Stimulated activated CD4-positive, alpha-beta T cell treated with anti-CD3 and anti-CD28 coated beads, Interleukin-1b, Interleukin-23, amount 100 ng/mL, for 1 hour (primary cell): ENCODE measurements at places on chromosomes 7 and 10.

GRCh38 chr10:33345236-33345635 lies 10.8 kb upstream of the NRP1 start:
- no peak for DNase-seq

DNA sequence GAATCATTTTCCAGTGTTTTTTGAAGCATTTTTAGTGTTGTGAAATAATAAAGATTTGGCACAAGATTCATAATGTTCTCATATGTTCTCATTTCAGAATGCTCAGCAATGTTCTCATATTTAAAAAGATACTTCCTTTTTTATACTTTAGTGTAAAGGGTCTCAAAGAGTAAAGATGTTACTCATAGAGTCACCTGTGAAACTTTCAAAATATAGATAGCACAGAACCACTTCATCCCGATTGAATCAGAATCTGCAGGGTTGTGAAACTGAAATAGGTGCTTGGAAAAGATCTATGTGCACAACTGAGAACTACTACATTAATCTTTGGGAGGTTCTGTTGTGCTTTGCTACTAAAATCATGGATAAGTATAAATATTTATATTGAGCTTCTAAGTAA lies 144.7 kb downstream of the MDFIC start:
- DNase-seq = no peak

DNA sequence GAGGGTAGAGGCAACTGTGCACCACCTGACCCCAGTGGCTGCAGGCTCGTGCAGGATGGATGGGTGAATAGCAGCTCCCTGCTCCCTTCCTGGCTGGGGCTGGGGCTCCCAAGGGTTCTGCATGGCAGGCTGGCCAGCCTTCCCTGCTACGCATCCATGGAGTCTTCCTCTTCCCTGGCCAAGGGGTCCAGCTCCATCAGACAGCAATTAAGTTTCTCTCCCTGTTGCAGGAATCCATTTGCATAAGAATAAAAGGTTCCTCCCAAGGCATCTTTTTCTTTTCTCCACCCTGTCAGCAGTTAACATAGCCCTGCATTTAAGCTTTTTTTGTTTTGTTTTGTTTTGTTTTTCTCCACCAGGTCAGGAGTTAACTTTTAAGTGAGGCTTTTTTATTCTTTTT lies 10.0 kb upstream of the CPA2 start:
- no peak for DNase-seq

- DNase-seq = no peak
Measured at GRCh38 chr10:92490387-92490786, 83.5 kb downstream of the IDE start.

GRCh38 chr10:61971003-61971325 lies 69.5 kb downstream of the ARID5B start:
- DNase-seq = no peak

GRCh38 chr10:93138113-93138870 lies 64.6 kb downstream of the CYP26A1 start:
- no peak for DNase-seq

- DNase-seq = no peak
Measured at GRCh38 chr10:32956365-32957197, 1.4 kb downstream of the ITGB1 start.

DNA sequence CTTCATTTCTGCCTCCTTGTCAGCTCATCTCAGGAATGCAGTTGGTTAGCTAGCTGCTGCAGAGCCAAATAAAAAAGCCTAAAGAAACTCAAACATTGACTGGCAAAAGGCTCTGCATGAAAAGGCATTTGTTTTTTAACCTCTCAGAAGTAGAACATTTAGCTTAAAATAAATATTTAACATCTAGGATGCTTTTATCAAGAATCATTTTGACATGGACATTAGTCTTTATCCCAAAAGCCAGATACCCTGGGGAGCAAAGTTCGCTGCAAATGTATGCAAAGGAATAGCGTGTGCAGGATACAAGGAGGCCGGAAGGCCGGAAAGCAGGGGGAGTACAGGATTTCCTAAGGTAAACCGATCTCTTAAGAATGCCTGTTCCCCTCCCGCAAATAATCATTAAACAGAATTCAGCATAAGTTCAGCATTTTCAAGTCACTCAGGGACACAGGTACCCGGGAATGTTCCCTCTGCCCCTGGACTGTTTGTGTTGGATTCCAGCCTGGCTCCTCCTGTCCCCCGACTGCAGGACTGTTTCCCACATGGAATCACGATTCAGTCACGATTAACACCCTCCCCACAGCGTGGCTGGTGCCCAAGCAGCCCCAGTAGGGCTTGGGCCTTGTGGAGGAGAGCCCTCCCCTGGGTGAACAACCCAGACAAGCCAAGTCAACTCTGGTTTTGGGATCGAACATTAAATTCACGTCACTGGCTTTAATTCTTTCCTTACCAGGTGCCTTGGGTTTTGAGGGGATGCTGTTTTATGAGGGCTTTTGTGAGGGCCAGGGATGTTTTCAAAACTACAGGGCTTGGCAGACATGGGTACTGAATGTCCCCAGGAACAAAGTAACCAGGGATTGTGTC lies 97.8 kb downstream of the HIPK2 start:
- no peak for DNase-seq

DNA sequence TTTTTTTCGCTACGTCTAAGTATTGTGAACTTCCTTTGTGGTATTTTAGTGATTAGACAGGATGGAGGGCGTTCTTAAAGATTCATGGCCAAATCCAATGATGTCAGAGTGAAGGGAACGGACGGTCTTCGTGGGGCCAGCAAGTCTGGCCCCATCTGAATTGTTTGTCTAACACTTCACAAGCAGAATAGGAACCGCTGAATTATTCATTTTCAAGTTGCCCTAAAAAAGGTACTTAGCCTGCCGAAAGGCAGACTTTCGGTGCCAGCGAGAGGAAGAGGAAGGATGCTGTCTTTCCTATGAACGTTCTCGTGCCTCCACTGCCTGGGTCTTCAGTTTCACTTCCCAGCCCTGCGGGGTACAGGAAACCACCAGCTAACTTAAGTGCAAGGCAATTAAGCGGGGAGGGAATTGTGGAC lies 145.7 kb upstream of the SH2B2 start:
- no peak for DNase-seq

GRCh38 chr7:46389146-46389545 lies 468.1 kb upstream of the IGFBP3 start:
- no peak for DNase-seq

DNA sequence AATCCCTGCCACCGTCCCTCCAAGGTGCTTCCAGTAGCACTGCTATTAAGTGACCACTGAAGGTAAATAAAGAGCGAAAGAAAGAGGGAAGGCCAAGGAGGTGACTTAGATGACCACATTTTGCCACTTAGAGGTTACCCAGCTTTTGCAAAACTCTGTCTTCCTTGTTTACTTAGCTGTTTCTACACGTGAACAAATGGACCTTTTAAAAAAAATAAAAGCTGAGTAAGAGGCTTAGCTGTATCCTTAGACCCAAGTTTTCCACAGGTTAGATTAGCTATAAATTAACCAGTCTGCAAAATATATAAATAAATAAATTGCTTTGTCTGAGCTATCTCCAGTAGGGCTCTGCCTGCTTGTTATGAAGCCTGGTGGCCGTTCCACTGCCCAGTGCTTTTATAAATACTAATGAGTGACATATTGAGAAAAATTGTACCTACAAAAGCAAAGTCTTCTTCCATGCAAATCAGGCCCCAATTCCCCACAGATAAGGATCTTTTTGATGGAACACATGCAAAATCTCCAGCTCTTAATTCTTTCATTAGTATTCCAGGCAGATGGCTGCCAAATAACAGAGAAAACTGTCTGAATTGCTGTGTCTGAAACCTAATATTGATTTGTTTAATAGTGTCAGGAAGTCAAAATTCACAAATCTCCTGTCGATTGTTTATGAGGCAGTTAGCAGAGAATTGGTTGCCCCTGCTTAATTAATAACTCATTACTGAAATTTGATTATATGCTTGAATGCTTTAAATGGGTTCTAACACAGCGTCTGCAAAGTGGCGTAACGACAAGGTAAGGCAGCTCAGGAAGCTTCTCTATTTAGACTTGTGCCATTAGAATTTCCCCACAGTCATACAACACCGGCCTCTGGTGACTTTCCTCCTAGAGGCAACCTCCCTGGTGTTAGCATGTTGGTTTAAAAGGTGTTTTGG lies 176.7 kb downstream of the EMX2 start:
- no peak for DNase-seq

GRCh38 chr10:26555719-26556368 lies 117.7 kb downstream of the APBB1IP start:
- no peak for DNase-seq

GRCh38 chr7:85115862-85116261 lies 71.0 kb downstream of the SEMA3D start:
- no peak for DNase-seq

DNA sequence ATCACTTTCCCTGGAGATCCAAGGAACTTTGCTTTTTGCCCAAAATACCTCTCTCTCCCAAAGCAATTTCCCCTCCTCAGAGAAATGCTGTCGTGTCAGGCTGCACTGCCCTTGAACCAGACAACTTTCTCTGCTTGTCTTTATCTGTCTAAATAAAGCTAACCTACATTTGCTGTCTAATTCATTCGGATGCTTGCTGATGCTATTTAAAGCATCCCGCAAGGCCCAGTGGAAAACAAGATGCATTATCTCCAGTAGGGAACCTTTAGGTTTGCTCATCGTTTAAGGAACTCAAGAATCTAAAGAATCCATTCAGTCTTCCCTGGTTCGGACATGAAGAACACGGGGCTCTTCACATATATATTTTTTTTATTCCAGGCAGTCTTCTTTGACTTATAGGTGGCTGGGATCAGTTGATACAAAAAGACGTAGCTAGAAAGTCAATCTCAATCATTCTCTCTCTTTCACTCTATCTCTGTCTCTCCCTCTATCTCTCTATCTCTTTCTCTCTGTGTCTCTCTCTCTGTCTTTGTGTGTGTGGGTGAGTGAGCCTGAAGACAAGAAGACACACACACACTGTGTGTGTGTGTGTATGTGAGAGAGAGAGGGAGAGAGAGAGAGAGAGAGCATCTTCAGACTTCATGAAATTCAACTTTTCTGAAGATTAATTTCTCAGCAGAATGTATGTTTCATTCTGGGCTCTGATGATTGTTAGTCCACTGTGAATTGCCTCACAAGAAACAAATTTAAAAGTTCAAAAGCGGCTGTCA lies 92.8 kb upstream of the MKLN1 start:
- DNase-seq = no peak

- DNase-seq = no peak
Measured at GRCh38 chr7:151514461-151515275, 5.0 kb downstream of the RHEB start.

- DNase-seq = no peak
Measured at GRCh38 chr10:77965294-77965693, 38.7 kb upstream of the DLG5 start.

- DNase-seq = no peak
Measured at GRCh38 chr7:15603124-15603523, 41.3 kb upstream of the AGMO start.

DNA sequence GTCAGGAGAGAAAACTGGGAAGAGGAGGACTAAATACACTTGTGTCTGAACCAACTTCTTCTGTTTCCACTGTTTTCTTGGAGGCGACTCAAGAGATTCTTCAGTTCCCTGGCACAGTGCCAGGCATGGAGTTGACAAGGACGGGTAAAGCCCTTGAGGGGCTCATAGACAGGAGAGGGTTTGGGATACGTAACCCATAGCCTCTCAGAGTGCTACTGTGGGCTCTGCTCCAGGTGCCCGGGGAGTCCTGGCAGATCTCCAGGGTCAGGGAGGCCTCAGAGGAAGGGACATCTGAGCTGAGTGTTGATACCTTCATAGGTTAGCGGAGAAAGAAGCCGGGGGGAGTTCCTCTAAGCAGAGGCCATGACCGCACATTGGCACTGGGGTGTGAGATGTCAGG lies 42.0 kb downstream of the GALNT17 start:
- no peak for DNase-seq

DNA sequence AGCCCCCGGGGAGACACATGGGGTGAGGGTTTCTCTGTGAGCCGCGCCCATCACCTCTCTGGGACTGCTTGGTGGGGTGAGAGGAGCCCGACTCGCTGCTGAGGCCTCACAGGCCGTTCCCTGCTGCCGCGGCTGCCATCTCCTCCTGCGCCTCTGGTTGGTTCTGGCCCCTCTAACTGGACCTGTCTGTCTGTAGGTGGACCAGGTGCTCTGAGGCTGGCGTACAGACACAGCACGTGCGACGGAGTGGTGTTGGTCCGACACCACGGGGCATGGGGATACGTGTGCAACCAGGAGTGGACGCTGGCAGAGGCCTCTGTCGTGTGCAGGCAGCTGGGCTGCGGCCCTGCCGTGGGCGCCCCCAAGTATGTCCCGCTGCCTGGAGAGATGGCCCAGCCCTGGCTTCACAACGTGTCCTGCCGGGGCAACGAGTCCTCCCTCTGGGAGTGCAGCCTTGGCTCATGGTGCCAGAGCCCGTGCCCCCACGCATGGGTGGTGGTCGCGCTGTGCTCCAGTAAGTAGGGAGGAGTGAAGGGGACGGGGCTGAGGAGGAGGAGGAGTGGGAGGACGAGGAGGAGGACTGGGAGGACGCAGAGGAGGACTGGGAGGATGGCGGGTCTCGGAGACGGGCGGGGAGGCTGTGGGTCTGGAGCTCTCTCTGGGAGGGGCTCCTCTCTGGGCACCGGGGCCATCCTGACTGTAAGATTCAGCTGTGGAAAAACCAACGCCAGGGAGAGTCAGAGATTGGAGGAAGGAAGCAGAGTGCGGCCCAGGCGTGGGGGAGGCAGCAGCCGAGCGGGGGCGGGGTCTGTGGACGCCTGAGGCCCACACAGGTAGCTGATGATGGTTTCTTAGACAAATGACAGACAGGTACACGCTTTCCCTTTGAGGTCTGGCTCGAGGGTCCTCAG lies 2.6 kb downstream of the SCART1 start:
- no peak for DNase-seq

DNA sequence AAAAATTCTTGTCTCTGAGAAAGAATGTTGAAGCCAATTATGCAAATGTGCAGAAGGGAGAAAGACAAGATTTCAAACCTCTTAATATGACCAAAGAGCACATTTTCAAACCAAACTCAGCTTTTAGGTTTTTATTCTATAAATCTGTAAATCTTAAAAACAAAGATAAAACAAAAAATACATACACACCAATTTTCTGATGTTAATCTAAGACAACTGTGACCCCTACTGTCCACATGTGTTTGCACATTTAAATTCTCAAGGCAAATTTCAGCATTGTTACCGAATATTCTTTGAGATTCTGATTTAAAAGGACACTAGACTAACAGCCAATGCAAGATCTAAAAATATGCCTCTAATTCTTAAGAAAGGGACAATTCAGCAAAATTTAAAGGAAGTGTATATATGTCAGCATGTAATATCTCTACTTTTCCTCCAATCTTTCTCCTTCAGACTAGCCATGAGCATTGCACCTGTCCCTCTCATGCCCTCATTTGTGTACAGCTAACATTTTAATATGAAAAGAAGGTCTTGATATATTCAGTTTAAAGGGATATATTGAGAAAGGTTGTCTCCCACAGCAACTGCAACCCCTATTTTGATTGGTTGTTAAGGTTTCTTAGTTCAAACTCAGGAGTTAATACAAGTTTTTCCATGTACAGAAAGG lies 417.9 kb downstream of the IPMK start:
- no peak for DNase-seq

DNA sequence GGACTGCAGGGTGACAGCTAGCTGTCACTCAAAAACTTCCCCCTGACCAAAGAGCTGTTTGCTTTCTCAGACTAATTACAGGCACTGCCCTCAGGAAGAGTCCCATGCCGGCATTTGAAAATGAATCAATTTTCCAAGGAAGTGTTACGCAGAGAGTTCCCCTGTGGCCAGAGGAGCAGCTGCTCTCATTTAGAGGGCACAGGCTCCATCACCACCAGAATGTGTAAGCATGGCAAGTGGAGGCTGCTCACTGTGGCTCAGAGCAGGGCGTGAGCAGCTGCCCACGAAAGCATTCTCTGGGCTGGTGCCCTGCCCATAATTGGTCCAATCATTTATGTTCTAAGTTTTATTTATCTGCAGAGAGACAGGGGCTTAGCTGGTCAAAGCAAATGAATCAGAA lies 202.2 kb downstream of the RAMP3 start:
- no peak for DNase-seq
